NCI-H1105 treated with DMSO at 0.1 percent for 48 hours (cell line): ENCODE measurements at places on chromosomes 3 and 15.
A peak's percentile ranks its signal among the peaks of the same experiment; 100 is the strongest.

DNA sequence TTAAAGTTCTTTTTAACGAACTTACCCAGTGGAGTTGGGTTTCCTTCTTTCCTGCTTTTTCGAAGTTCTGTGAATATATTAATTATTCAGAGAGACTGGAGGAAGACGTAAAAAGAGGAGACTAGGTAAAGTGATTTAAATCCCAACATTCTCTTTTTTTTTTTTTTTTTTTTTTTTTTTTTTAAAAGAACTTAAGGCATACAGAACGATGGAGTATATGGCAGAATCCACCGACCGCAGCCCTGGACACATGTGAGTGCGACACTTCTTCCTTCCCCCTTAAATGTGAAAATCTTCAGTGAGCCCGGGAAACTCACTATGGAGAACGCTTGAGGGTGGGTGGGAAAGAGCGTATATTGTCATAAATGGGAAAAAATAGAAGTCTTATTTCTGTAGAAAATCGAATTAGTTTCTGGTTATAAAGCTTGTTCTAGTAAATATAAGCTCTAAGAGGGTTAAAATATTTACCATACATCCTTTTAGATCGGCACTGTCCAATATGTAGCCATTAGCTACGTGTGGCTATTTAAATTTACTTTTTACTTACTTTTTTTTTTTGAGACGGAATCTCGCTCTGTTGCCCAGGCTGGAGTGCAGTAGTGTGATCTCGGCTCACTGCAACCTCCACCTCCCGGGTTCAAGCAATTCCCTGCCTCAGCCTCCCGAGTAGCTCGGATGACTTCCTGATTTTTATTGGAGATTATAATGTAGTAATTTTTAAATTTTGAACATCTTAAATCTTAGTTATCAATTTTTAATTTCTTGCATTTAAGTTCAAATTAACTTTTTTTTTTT lies 892 bp downstream of the NMD3 start:
- peak; percentile 37 for DNase-seq

GRCh38 chr15:72147418-72147817 lies 29.2 kb downstream of the SENP8 start:
- DNase-seq: no peak

DNA sequence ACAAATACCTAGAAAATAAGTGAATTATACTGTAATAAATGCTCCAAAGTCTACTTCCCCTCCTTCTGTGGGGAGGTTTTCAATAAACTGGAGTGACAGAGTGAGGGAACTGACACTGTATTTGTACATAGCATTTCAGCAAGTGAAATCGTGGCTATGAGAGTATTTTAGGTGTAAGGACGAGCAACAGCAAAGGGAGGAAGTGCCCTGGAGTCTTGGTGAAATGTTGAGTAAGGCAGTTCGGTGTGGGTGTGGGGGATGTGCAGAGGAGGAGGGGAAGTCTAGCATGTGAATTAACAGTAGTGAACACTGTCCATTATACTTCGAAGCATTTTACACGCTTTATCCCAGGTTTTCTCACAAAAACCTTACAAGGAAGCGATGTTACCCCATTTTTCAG lies 18.1 kb upstream of the P2RY13 start:
- DNase-seq: no peak

DNA sequence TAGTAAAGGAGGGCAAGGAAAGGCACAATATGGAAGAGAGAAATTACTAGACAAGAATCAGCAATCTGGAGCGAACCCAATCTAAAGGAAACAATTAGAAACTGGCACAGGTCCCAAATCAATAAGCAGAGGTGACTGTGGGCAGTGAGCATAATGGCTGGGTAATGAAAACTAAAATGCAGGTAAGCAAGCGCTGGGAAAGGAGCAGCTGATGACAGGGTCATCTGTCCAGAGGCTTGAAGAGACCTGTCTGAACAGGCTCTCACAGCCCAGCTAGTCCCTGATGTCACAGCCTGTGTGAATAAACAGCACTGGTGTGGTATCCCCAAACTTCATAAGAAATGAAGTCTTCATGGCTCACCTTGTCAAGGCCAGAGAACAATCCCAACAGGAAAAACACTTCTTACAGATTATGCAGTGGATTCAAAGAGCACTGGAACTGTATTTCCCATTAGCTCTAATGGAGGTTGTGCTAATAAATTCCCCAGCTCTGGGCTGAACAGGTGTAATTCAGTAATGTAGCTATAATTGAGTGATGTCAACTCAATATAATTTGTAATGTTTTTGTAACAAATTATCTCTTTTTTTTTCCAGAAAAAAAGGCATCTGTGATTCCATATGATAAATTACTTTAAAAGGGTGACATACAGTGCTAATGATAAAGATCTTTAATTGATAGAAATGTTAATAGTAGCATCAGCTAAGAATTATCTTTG lies 197.3 kb downstream of the FHIT start:
- peak; percentile 73 for DNase-seq

- DNase-seq: no peak
These were observed 122.0 kb downstream of the SLC25A26 start for GRCh38 chr3:66342717-66343356.

DNA sequence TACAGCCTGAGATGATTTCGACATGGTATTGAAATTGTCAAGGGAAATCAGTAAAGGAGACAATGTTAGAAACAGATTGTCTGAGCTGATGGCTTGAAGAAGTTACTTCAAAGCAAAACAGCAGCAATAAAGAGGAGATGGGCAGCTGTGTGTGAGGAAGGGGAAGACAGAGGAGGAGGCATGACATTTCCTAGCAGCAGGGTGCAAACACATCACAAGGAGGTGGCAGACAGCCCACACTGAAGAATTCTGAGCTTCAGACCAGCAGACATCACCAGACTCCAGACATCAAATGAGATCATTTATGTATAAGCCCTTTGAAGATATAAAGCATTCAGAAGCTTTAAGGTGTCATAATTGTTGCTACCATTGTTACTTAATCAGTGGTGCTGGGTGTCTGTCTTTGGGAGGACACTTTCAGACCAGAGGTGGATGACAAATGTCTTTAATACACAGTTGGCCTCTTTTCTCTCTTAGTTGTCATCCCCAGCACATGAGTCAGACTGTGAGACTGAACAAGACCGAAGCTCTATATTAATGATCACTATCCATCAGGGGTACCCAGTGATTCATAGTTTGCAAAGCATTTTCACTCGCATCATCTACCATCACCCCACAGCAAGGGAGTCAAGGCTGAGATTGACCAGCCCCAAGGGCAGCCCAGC lies 203.9 kb downstream of the MINAR1 start:
- DNase-seq: no peak

- no peak for DNase-seq
These were observed 52.0 kb downstream of the LPP start for GRCh38 chr3:188205992-188206416.

DNA sequence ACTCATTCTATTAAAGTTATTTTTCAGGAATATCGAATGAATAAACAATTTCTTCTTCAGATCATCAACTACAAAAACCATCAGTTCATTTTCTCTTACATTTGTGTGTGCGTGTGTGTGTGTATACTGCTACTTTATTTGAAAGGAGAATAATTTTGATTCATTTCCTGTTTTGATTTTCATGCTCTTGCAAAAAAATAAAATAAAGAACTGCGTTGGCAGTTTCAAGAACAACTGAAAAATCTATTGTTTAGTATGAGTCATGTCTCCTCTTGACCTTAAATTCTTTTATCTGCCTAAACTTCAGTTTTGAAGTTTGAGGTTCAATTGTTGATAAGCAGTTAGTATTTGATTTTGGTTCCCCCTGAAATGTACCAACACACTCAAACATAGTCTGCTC lies 540.8 kb downstream of the FGF12 start:
- no peak for DNase-seq

DNA sequence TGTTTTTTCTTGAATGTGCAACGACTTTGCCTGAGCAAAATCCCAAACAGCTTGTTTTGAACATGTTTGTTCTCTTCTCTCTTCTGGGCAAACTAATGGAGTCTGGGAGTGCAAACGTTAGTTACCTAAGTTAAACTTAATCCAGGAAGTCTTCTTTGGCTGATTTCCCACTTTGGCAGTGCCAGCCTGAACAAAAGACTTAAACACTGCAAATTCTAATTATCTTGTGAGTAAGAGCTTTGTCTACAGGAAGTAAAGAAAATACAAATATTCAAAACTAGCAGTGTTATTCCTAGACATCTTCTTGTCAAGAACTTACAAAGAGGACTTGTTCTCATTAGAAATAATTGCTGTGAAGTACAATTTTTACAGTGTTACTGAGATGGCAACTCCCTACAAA lies 16.7 kb upstream of the DENND6A start:
- DNase-seq: no peak

DNA sequence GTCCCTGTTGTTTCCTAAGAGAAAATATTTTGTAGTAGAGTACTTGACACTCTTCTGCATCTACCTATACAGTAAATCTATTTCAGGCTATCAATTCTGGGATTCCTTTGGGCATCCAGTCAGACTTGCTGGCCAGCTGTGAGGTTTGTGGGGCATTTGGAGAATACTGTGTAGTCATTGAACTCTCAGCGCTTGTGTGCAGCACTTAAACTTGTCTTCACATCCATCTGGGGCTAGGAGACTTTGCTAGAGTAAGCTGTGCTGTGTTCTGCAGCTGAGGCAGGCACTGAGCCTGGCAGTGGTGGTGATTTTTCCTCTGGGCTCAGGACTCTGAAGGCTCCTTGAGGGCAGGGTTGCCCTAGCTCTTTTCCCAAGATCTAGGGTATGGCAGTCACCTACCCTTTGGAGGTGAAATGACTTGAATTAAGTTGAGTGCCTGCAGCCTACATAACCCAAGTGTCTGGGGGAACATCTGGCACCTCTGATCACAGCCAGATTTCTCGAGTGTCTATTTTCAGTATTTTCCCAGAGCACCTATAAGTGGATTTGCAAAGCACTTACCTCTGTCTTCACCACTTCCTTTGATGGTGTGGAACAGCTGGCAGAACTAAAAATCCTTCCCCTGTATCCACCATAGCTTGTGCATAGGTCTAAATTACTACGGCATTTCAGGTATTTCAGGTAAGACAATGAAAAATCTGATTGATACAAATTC lies 19.3 kb downstream of the CLSTN2 start:
- no peak for DNase-seq

DNA sequence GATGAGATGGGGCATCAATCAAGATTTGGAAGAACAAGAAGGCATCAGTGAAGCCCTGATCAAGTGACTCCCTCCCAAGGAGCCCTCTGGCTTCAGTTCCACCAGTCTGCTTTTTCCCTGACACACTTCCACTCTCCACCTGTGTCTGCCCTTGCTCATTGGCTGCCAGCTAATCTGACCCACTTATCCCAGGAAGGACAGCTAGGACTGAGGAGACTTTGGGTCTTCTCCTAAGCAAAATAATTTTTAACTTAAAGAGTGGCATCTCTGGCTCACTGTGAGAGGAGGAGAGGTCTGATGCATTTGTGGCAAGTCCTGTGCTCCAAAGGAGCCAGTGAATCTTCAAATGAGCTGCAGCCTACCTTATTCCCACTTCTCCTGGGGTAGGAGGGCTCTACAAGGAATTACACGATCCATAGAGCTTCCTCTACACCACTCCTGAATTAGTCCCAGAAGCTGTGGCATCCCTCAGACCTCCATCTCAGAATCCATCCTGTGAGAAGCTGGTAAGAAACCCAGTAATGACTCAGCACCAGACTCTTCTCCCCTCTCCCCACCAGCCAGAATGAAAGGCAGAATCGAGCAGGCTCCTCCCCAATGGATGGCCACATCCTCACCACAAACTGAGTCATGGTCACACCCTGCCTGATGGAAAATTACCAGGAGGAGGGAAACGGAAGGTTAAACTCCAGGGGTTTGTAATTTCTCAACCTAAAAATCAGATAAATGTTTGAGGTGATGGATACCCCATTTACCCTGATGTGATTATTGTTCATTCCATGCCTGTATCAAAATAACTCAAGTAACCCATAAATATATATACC lies 6.3 kb upstream of the PKM start:
- DNase-seq: no peak

GRCh38 chr15:80474224-80475215 lies 70.3 kb downstream of the ARNT2 start:
- no peak for DNase-seq

DNA sequence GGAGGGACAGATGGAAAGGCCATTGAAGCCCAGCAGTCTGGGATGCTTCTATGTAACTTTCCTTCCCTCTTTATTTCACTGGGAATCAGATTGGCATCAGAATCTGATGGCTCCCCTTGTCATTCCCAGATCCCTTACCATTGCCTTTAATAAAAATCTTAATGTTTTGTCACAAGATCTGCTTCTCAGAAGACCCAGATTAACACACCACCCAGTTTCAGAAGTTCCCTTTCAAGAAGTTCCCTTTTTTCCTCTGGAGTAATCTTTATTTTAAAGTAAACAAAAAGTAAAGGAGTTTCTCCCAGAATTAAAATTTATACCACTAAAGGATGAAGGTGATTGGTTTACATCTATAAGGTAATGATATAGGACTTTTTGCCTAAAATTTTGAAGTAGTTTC lies 76.4 kb downstream of the UBR1 start:
- DNase-seq: no peak

GRCh38 chr3:177451301-177451750 lies 254.0 kb upstream of the TBL1XR1 start:
- DNase-seq: no peak

DNA sequence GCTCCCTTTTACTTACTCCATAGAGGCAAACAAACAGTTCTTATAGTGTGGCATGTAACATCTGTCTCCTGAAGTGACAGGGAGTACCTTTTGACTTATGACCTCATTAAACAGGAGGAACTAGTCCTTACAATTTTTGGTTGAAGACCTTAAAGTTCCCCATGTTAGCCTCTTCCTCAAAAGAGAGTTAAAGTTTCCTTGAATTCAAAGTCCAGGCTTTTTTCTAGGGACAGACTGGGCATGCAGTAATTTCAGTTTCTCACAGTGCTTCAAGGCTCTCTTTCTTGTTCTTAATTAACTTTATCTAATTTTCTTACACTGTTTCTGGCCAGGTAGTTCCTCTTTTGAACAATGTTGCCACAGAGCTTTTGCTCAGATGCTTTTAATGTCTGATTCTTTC lies 12.1 kb downstream of the GOLM2 start:
- no peak for DNase-seq

GRCh38 chr15:77753281-77753873 lies 120.7 kb upstream of the LINGO1 start:
- no peak for DNase-seq

DNA sequence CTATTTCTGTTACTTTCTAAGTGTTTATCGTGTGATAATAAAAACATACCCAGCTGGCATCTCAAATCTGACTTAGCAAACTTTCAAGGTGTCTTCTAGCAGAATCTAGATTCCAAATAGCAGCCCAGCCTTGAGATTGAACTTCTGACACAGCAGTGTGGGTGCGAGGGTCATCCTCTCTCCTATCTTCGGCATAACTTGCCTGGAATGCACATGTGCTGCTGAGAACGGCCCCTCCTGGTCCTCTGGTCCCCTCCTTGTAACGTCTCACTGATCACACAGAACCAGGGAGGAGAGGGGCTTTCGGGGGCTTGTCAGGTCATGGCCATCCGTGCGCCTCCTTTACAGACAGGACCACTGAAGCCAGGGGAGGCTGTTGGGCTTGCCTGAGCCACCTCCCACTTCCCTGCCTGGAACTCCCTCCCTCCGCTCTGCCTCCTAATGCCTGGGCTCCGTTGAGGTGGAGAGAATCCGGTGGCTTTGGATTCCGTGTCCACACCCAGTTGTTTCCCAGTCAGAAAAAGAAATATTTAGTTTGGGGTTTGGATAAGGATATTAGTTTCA lies 344.4 kb upstream of the C2CD4B start:
- DNase-seq: no peak

- DNase-seq: no peak
These were observed 727.1 kb downstream of the ROBO1 start for GRCh38 chr3:79040701-79041100.

GRCh38 chr3:196639483-196640296 lies at the start of gene NRROS:
TSS of gene NRROS (plus strand) at chr3:196639694. CDS start at chr3:196654540, 14,846 bp downstream.
- peak; percentile 79 for DNase-seq

GRCh38 chr15:80093854-80094418 lies 34.5 kb downstream of the ZFAND6 start:
- no peak for DNase-seq
